ENCODE measurements at places on chromosomes 13 and 19.
A peak's percentile ranks its signal among the peaks of the same experiment; 100 is the strongest.

DNA sequence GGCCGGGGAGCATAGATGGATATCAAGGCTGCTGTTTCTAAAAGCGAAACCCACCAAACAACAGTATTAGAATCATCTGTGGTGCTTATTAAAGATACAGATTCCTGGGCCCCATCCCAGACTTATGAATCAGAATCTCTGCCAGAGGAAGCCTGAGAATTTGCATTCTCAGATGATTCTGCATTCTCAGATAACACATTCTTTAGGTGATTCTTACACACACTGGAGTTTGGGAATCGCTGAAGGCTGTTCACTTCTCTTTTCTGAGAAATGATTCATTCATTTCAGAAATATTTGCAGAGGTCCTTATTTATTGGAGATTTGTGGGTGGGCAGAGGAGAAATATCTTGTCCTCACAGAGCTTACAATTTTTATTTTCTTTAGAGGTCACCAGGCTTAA is 24.4 kb downstream of the ALOX5AP start:
- no peak overlapping the region for H3K4me3 ChIP-seq
- no peaks in the 10 kb centered on the region for H3K4me1 ChIP-seq
- H3K27ac ChIP-seq: no peak overlapping the region

DNA sequence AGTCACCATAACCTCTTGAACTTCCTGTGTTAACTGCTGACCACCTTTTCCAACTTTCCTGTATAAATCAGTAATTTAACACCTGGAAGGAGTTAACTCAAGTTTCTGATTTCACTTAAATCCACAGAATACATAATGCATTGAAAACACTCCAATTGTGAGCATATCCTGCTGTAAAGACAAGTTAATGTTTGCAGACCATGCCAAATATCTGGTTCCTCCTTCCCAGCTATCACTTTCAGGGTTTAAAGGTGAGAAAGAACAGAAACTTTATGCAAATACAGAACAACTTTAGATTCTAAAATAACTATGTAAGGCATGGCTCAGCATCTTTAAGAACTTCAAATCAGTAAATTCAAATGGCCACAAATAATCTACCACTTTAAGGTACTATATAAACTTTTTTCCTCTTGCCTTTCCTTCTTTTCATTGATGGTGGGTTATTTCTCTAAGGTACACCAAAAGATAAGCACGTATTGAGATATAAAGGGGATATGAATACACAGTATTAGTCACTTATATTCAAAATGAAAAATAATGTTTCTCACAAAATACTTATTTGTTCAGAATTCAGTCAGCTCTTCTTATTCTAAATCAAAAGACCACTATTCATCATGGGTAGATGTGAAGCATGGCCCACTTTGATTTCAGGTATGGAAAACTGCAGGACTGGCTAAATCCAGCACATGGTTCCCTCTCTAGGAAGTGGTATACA is 6.6 kb upstream of the TPTE2 start:
- H3K36me3 ChIP-seq: no peaks in the 10 kb centered on the region
- H3K27ac ChIP-seq: no peak overlapping the region
- DNase-seq: no peak
- no peak overlapping the region for H3K4me3 ChIP-seq
- H3K4me1 ChIP-seq: no peaks in the 10 kb centered on the region

- H3K4me1 ChIP-seq: no peaks in the 10 kb centered on the region
- H3K27me3 ChIP-seq: no peaks in the 10 kb centered on the region
- no peaks in the 10 kb centered on the region for H3K36me3 ChIP-seq
- H3K27ac ChIP-seq: no peak overlapping the region
Observed at GRCh38 chr13:36046672-36047071, 84.5 kb downstream of the DCLK1 start.

DNA sequence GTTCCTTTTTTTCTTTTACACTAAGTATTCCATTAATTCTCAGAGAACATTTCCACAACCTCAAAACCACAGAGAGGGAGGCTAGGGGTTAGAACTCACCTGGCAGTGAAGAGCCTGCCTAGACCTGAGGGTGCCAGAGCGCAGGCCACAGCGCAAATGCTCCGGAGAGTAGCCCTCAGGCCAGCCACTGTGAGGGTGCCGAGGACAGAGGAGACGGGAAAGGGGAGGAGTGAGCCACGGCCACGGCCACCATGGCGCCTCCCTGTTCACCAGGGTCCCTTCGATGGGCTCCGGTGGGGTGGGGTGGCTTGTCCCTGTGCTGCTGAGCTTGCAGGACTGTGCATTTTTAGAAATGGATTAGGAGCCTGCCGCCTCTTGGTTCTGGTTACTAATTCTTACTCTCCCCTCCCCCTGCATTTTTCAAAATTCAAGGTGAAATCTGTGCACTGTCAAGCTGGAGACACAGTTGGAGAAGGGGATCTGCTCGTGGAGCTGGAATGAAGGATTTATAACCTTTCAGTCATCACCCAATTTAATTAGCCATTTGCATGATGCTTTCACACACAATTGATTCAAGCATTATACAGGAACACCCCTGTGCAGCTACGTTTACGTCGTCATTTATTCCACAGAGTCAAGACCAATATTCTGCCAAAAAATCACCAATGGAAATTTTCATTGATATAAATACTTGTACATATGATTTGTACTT is 58.8 kb downstream of the GGACT start:
- no peaks in the 10 kb centered on the region for H3K27me3 ChIP-seq
- no peak overlapping the region for H3K4me3 ChIP-seq
- no peak for DNase-seq
- no peaks in the 10 kb centered on the region for H3K36me3 ChIP-seq

- DNase-seq: peak; percentile 50
- H3K4me1 ChIP-seq: peaks cover 33% of the 10 kb centered on the region
- no peaks in the 10 kb centered on the region for H3K36me3 ChIP-seq
- no peak overlapping the region for H3K27ac ChIP-seq
- no peaks in the 10 kb centered on the region for H3K27me3 ChIP-seq
Observed at GRCh38 chr13:99178636-99179035, 22.0 kb upstream of the UBAC2 start.

DNA sequence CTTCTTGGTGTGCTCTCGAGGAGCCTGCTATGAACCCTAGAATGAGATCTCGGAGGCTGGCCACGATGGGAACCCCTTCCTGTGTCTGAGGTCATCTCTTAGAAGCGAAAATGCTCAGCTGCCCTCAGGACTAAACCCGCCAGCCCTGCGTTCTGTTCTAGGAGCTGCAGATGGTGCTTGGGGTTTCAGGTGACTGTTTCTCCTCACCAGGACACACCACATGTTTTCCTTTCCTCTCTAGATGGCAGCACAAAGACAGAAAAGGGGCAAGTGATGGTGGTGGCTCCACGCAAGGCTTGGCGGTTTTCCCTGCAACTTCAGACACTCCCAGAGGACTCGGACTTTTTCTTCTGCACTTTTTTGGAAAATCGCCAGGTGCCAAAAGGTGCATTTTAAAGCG is 60.1 kb downstream of the RNASEH2B start:
- no peak overlapping the region for H3K4me3 ChIP-seq
- no peak for DNase-seq
- peaks cover 6% of the 10 kb centered on the region for H3K36me3 ChIP-seq
- H3K4me1 ChIP-seq: no peaks in the 10 kb centered on the region
- H3K27me3 ChIP-seq: no peaks in the 10 kb centered on the region

DNA sequence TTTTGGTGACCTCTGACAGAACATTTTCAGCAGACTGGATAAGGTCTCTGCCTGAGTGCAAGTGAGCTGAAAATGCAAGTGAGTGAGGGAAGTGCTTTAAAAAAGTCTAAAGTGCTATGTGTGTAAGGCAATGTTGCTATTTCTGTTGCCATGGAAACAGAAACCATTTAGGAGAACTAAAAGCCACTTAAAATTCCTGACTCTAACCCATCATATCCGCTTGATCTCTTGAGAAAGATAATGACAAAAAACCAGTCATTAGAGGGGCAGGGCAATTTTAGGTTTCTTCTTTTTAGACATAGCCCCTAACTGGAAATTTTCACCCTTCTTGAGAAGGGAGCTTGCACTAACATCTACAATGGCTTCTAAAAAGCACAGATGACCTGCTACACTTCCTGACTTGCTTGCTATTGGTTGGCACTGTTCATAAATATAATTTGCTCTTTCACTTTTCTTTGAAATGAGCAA is at the start of gene CYSLTR2:
Gene CYSLTR2 (plus strand): TSS at position 458 of the 468 bp plus-strand sequence. CDS start 52,889 bp downstream, outside the sequence.
- peak within 1 kb of the TSS; percentile 43 for H3K4me3 ChIP-seq
- H3K27me3 ChIP-seq: no peaks in the 10 kb centered on the region

- peaks cover 19% of the 10 kb centered on the region for H3K36me3 ChIP-seq
- no peaks in the 10 kb centered on the region for H3K27me3 ChIP-seq
- no peak for DNase-seq
- no peak overlapping the region for H3K4me3 ChIP-seq
- H3K4me1 ChIP-seq: no peaks in the 10 kb centered on the region
Observed at GRCh38 chr13:36981156-36981743, 17.9 kb downstream of the ALG5 start.

GRCh38 chr19:15170345-15170744 is 30.4 kb downstream of the NOTCH3 start:
- DNase-seq: no peak
- no peaks in the 10 kb centered on the region for H3K36me3 ChIP-seq
- H3K27me3 ChIP-seq: no peaks in the 10 kb centered on the region

DNA sequence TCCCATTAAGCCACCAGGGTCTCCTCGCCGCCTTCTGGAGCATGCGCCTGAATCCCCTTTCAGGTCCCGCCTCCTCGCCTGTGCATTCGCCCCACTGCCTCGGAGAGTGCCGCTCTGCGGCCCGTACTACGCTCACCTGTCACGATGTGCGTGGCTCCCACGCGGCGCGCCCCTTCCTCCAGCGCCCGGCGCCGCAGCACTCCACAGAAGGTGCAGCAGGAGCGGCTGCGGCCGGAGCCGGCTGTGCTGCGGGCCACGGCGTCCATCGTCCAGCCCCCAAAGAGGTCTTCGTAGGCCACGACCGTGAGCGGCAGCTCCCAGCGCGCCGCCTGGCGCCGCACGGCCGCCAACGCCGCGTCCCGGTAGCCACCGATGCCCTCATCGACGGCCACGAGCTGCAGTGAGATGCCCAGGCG is 4.3 kb downstream of the CTU1 start:
- no peak overlapping the region for H3K27ac ChIP-seq
- no peak for DNase-seq
- H3K4me1 ChIP-seq: peaks cover 22% of the 10 kb centered on the region
- no peaks in the 10 kb centered on the region for H3K27me3 ChIP-seq
- H3K4me3 ChIP-seq: no peak overlapping the region

DNA sequence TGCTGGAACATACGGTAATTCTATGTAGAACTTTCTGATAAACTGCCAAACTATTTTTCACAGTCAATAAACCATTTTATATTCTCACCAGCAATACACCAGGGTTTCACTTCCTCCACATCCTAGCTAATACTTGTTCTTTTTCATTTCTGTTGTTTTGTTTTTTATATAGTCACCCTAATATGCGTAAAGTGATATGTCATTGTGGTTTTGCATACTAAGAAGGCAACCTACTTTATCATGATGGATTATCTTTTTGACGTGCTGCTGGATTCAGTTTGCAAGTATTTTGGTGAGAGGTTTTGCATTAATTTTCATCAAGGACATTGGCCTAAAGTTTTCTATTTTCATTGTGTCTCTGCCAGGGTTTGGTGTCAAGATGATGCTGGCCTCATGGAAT is 1384.1 kb downstream of the UQCRFS1 start:
- H3K36me3 ChIP-seq: no peaks in the 10 kb centered on the region
- H3K4me3 ChIP-seq: no peak overlapping the region
- no peak for DNase-seq
- no peaks in the 10 kb centered on the region for H3K4me1 ChIP-seq
- H3K27me3 ChIP-seq: no peaks in the 10 kb centered on the region

DNA sequence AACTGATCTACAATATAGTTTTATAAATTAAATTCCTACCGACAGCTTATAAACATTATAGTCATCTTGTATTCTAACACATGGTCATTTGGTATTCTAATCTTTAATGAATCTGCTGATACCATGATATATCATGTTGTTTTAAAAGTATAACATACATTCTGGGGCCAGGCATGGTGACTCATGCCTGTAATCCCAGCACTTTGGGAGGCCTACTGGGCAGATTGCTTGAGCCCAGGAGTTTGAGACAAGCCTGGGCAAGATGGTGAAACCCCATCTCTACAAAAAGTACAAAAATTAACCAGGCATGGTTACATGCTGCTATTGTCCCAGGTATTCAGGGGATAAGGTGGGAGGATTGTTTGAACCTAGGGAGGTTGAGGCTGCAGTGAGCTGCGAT is 3.1 kb downstream of the ZNF383 start:
- DNase-seq: no peak
- no peak overlapping the region for H3K4me3 ChIP-seq
- no peak overlapping the region for H3K27ac ChIP-seq
- H3K27me3 ChIP-seq: no peaks in the 10 kb centered on the region

GRCh38 chr19:36136964-36137686 is 2.7 kb upstream of the CAPNS1 start:
- no peaks in the 10 kb centered on the region for H3K27me3 ChIP-seq
- no peak overlapping the region for H3K4me3 ChIP-seq
- peaks cover 13% of the 10 kb centered on the region for H3K4me1 ChIP-seq
- H3K36me3 ChIP-seq: peaks cover under 1% of the 10 kb centered on the region
- no peak overlapping the region for H3K27ac ChIP-seq

GRCh38 chr19:41386442-41386841 is 10.1 kb downstream of the TMEM91 start:
- DNase-seq: no peak
- no peak overlapping the region for H3K27ac ChIP-seq
- no peaks in the 10 kb centered on the region for H3K27me3 ChIP-seq
- H3K36me3 ChIP-seq: peaks cover 19% of the 10 kb centered on the region

DNA sequence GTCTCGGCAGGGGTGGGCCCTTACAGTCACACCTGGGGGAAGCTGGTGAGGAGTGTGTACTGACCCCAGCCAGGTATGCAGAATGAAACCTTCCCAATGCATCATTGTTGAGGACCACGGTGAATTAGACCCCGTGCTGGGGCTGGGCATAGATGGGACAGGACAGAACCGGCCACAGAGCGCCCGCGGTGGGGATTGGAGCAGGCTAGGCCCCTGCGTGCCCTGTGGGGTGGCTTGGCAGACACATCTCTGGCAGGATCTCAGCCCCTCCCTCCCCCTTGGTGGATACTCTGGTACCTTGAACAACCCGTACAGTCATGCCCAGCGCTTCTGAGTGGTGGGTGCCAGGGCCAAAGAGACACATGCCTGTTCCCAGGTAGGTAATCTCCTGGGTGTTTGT is 200.6 kb downstream of the TEX29 start:
- DNase-seq: no peak
- no peaks in the 10 kb centered on the region for H3K36me3 ChIP-seq
- no peak overlapping the region for H3K4me3 ChIP-seq
- no peak overlapping the region for H3K27ac ChIP-seq

- no peak overlapping the region for H3K4me3 ChIP-seq
- H3K27ac ChIP-seq: no peak overlapping the region
- H3K27me3 ChIP-seq: no peaks in the 10 kb centered on the region
- no peaks in the 10 kb centered on the region for H3K36me3 ChIP-seq
Observed at GRCh38 chr13:99472122-99472440, 29.2 kb upstream of the TM9SF2 start.

DNA sequence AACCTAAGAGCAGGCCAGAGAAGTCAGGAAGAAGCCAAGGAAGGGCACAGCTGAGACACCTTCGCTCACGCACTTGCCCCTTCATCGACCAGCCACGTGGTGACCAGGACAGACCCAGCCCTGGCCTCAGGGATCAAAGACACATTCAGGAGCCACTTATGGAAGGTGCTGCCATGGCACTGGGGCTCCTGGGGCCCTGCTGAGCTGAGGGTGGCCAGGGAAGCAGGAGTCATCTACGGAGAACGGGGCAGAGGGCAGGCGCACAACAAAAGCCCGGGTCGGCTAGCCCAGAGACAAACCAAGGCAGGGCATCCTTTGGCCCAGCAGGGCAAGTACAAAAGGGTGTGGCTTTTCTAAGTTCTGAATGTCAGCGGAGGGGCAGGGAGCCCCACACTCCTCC is 2.3 kb downstream of the PLPP2 start:
- H3K36me3 ChIP-seq: no peaks in the 10 kb centered on the region
- no peak overlapping the region for H3K4me3 ChIP-seq
- DNase-seq: no peak
- H3K27me3 ChIP-seq: peaks cover 13% of the 10 kb centered on the region
